Right forelimb (tissue), 1 donor: ENCODE measurements at places on chromosomes 2 and 18.

DNA sequence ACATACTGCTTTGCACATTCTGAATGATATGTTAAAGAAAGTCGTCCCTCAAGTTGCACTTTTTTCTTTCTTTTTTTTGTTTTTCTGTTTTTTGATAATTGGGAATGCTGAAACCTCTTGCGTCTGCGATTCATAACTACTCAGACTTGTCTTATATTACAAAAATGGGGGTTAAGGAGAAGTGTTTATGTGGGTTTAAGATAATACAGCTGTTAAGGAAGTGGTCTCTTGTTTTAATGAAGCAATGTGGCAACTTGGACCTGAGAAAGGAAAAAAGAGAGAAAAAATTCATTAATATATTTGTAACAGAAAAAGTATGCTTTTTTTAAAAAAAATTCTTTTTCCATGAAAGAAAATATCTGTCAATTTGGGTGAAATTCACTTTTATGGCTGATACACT lies 268.5 kb upstream of the CCDC68 start:
- DNase-seq = no peak

DNA sequence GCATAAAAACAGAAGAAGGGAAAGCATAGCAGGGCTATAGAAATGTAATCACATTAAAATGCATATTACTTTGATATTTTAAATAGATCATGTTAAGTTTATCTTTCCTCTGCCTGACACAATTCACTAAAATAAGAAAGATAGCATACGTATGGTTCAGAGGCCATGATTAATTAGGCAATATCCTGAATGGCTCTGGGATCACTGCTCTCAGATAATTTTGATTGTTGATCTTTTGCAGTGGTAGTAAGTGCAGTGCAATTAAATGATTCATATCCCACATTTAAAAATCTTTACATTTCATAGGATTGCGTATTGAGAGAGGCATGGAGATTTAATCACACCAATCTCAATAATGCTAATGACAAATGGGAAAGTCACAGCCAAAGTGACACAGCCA lies 1040.7 kb downstream of the SOCS6 start:
- DNase-seq = no peak

DNA sequence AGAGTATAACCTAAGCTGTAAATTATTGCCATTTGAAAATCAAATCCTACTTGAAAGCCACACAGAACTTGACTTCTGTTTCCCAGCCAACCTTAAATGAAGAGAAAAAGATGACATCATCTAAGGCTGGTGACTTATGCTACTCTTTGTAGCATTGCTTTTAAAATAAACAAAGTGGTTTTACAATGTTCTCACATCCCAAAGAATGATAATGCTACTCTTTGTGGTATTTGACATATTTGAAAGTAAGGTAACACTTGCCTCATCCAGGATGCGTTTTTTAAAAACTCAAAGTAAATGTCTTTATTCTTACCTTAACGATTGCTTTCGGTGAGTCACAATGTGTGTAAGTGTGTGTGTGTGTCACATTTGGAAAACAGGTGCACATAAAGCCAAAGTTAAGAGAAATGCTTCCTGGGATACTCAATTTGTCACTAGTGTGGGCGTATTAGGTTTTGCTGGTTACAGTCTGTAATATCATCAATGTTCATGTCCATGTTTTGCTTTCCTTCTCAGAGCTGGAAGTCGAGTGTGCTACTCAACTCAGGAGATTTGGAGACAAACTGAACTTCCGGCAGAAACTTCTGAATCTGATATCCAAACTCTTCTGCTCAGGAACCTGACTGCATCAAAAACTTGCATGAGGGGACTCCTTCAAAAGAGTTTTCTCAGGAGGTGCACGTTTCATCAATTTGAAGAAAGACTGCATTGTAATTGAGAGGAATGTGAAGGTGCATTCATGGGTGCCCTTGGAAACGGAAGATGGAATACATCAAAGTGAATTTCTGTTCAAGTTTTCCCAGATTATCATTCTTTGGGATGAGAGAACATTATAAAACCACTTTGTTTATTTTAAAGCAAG lies 2.6 kb downstream of the PMAIP1 start:
- no peak for DNase-seq

DNA sequence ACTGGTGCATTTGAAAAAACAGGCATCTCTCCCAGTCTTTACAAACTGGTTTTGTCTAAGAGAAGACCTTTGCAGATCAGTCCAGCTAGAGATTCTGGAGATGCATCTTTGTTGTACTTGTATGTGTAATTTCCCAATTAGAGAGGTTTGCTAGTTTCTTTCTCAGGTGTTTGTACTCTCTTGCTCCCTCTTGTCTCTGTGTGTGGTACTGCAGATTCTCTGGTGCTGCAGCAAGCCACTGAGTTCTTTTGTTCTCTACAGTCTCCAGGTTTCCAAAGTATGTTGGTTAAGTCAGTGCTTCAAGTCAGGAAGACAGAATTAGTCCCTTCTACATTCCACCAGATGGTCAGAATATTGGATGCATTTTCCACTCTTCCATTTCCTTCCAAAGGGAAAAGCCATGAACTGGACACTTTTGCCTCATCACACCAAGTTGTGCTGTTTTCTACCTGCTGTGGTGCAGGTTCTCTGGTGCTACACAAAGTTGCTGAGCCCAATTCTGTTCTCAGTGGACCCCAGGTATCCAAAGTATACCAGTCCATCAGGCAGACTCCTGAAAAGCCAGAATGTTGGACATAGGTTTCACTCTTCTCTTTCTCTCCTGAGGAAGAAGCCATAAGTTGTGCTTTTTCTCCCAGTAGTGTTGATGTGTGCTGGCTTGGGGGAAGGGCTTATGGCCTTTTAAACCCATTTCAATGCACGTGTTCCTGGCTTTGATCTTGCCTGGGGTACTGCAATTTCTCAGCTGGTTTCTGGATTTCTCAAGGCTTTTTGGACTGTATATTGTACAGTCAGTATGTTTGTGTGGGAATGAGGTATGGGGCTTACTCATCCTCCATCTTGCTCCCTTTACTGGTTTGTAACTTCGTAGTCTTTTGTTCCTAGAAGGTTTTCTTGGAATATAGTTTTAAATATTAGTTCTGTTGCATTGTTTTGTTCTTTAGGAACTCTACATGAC lies 29.8 kb downstream of the EPC2 start:
- no peak for DNase-seq

- peak; percentile 28 for DNase-seq
These were observed 38.4 kb downstream of the CAPN13 start for GRCh38 chr2:30768708-30769480.

GRCh38 chr2:129458436-129458835 lies 521.0 kb upstream of the RAB6C start:
- no peak for DNase-seq
